ENCODE measurements at places on chromosomes 1 and 21.

GRCh38 chr1:37151789-37152188 is 117.5 kb upstream of the GRIK3 start:
- DNase-seq, result no peak

DNA sequence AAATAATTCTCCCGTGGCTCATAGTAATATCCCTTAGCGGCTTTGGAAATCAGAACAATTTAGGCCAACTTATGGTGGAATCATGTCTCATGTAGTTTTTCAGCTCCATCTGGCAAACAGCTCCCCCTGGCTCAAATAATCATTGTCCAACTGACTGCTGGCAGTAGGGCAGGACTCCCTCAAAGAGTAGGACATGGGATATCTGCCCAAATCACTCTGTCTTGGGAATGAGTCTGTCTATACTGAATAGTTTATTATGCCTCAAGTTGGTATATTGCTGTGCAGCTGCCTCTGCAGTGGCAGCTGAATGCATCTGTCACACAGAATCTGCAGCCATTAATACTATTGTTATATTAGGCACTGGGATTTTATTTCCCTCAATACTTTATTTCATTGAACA is 255.7 kb downstream of the COL11A1 start:
- DNase-seq, result no peak

DNA sequence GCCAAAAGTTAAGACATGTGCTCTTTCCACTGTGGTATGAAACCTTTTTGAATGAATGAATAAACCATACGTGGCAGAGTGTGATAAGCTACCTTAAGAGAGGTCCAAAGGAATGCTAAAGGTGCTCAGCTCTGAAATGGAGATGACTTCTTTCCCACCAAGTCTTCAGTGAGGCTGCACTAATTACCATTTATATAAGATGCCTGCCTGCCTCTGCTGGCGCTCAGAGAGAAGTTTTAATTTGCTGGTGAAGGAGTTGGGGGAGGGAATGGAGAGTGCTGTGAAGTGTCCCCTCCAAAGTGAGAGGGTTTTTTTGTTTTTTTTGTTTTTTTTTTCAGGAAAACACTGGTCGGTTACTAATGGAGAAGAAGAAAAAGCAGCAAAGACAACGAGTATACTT is 559.0 kb downstream of the OMA1 start:
- DNase-seq, result no peak

- no peak for DNase-seq
Measured at GRCh38 chr1:168483539-168483938, 60.3 kb downstream of the XCL2 start.

DNA sequence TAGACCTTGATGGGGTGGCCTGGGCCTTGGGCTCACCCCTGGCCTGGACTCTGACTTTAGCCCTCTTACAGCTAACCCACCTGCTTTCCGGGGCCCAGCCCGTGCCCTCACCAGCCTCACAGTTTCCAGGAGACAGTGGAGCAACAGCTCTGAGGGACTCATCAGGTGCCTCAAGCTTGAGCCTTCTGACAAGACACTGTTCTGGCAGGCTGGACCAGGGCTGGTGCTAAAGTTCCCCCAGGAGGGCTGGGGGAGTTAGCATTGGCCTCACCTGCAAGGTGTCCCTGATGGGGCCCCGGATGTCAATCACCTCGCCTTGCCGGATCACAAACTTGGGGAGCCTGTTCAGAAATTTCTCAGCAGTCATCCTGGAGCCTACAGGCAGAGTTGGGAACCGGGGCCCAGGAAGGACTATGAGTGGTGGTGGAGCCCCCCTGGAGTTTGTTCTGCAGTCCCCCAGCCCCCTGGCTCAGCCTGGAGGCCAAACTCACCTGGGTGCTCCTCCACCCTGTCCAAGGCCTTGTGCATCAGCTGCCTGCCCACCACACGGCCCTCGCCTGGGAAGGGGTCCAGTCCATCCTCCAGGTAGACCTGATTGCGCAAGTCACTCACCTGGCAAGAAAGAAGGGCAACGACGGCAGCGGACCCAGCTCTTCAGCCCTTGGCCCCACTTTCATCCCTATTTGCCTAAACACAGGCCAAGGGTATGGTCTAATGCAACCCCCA is 4.1 kb downstream of the SH3BGRL3 start:
- no peak for DNase-seq

DNA sequence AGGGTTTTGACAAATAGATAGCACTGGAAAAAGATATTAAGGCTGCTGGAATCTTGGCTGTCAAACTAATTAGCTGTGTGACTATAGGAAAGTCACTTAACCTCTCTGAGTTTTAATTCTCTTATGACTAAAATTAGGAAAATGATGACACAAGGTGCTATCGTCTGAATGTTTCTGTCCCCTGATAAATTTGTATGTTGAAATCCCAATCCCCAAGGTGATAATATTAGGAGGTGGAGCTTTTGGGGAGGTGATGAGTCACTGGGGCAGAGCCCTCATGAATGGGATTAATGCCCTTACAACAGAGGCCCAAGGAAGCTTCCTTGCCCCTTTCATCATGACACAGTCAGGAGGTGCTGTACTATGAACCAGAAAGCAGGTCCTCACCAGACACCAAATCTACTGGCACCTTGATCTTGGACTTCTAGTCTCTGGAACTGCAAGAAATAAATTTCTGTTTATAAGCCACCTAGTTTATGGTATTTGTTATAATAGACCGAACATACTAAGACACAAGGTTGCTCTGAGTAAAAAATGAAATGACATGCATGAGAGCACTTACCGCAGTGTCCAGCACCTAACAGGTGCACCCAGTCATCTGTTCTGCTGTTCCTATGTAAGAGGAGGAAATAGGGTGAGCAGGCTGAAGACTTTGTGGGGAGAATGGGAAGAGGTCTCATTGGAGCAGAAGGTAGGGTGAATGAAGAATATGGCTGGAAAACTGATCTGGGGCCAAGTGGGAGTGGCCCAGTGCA is 26.3 kb upstream of the DISP1 start:
- no peak for DNase-seq

GRCh38 chr1:217472915-217473314 is 158.0 kb downstream of the GPATCH2 start:
- peak; percentile 9 for DNase-seq

DNA sequence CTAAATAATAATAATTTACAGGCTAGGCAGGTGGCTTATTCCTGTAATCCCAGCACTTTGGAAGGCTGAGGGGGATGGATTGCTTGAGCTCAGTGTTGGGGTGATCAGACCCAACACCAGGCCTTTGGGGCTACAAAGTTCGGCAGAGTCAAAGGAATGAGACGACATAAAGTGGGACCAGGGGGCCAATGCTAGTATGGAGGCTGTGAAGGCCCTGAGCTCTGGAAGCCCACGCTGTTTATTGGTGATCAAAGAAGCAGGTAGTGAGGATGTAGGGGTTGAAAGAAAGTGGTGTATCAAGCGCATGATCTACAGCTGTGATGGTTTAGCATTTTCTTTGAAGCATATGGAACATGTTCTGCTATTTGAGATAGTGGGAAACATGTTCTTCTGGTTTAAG is 5.6 kb downstream of the BTBD8 start:
- DNase-seq, result no peak

DNA sequence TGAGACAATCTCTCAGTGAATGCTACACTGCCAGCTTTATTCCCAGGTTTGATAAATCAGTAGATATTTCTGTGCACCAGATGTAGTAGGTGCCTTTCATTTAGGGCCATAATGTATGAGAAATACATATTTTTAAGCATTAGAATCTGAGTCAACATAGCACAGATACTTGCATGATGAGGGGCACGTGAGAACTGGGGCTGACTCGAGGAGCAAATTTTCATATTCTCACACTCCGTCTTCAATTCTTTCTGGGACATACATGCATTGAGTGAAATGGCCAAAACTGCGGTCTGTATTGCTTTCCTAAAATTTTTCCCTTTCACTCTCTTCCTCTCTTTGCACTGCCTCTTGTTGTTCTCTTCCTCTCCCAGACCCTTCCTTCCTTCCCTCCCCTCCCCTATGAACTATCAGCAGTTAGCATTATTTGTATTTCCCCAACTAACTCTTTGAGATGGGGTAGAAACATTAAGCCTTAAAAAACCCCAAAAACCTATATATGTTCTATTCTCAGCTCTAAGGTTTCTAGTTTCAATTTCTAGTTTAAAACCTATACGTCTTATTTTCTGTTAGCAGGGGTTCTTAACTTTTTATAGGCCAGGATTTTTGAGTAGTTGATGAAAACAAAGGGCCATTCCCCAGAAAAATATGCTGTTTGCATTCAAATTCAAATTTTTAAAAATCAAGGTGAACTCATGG is 289.1 kb downstream of the PTBP2 start:
- DNase-seq, result no peak

- DNase-seq, result no peak
Measured at GRCh38 chr1:168474322-168474721, 69.5 kb downstream of the XCL2 start.

GRCh38 chr1:150008699-150009098 is 1.8 kb downstream of the OTUD7B start:
- DNase-seq, result no peak

- DNase-seq, result peak; percentile 52
Measured at GRCh38 chr1:234517110-234517802, 38.3 kb upstream of the TARBP1 start.

DNA sequence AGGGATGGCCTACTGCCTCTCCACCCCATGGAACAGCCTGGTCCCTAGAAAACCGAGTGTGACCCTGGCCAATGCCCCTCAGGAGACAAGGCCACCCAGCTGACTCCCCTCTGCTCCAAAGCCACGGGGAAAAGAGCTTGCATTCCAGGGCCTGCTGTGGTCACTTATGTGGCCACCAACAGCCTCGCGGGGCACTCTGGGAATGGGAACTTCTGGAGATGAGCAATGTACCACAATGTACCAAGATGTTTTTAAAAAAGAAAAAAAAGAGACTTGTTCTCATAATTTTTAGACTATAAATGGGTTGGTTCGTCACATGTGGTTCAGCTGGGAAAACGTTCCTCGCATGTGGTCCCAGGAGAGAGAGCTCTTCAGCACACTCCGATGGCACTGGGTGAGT is 62.8 kb downstream of the SLC66A1 start:
- DNase-seq, result no peak

DNA sequence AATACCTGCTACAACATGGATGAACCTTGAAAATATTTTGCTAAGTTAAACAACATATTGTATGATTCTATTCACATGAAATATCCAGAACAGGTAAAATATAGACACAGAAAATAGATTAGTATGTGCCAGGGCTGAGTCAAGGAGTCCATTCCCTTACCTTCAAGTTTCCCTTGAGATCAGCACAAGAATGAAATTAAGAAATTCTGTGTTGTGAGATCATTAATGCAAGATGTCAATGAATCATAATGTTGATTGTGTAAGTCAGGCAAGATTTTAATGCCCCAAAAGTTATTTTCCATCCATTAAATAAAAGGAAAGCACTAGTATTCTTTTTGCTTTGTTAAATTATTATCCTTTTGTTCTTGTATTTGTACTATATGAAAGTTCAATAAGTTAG is 139.4 kb downstream of the MRPL39 start:
- DNase-seq, result no peak

GRCh38 chr1:38715415-38715814 is 144.2 kb downstream of the RRAGC start:
- no peak for DNase-seq

GRCh38 chr21:23138797-23139196 is 2140.6 kb downstream of the NCAM2 start:
- no peak for DNase-seq

GRCh38 chr1:210231846-210232510 is 618 bp upstream of the SERTAD4 start:
- no peak for DNase-seq

GRCh38 chr1:8938232-8938999 is 7.3 kb upstream of the CA6 start:
- no peak for DNase-seq

DNA sequence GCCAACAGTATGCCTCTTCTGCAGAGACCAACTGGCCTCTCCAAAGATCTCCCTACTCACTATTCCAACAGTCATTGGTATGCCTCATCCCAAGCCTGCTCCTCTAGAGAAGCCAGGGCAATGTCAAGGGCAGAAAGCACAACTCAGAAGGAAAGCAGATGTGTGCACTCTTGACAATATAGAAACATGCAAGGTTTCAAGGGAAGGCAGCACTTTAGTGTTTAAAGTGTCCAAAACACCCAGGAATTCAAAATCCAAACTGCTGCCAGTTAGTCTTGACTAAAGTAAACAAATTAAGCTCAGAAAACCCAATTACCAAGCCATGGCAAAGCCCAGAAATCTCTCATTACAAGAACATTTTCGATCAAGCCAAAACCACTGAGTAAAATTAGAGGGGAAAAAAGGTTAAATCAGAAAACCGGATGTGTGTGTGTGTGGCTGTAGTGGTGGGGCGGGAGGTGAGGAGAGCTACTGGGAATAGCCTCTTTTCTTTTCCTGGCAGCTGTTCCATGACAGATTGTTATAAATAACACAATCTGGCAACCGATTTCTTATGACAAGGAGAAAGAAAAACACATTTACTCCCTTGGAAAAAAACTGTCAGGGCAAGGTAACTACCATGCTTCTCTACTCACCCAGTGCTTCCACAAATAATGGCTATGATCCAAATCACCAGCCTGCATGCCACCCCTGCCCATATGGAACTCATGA is 39.2 kb downstream of the EIF2B3 start:
- peak; percentile 39 for DNase-seq

DNA sequence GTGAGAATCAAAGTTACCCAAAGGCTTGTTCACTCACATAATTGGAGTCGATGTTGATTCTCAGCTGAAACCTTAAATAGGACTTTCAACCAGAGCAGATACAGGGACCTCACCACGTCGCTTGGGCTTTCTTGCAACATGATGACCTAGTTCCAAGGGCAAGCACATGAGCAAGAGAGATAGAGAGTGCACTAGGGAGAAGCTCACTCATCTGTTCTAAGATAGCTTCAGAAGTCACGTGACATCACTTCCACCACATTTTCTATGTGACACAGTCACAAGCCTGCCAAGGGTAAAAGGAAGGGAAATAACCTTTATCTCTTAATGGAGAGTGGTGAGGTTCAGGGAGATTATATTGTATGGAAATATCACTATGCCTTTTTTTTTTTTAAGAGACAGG is 470.1 kb upstream of the PLXNA2 start:
- DNase-seq, result peak; percentile 94

DNA sequence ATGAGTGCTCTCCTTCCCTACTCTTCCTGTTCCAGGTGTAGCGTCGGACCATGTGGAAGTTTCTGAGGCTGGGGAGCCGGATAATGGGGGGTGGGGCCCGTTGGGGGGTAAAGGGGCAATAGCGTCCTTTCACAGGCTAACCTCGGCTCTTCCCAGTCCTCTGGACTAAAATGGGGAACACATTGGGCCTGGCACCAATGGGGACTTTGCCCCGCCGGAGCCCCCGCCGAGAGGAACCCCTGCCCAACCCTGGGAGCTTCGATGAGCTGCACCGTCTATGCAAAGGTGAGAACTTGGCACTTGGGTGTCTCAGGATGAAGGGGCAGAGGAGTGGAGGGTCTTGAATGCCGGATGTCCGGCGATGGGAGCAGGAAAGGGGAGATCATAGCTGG is 456 bp downstream of the TOMM40L start:
- DNase-seq, result no peak

Data from large intestine (tissue), 12 donors.